CMK (cell line): ENCODE measurements at places on chromosomes 16 and 17.

- DNase-seq, result no peak
These were observed 32.8 kb downstream of the CACNA1G start for GRCh38 chr17:50593321-50593720.

GRCh38 chr16:20952139-20952920, 51.8 kb downstream of the LYRM1 start:
- DNase-seq, result no peak

GRCh38 chr16:63315229-63315628, 1279.0 kb upstream of the CDH8 start:
- DNase-seq, result no peak

GRCh38 chr17:69898601-69899000, 176.4 kb upstream of the KCNJ16 start:
- DNase-seq, result no peak

DNA sequence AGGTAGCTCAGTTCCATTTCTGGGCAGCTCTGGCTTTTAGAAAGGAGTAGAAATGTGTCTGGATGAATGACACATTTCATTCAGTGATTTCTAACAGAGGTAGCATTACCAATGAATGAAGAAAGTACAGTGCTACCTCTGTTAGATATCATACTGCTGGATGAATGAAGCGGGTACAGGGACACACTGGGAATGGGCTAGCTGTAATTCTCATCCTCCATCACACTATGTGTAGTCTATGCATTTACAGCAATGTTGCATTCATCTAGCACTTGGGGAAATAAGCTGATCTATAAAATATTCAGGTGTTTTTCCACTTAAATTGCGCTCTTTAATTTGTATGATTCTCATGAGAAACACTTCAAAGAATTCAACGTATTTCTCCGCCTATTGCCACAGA, 158.3 kb upstream of the IRX5 start:
- DNase-seq, result no peak

- no peak for DNase-seq
These were observed 34.9 kb downstream of the CHD9 start for GRCh38 chr16:53089434-53090285.

GRCh38 chr17:3894911-3895343, 2.1 kb upstream of the CAMKK1 start:
- no peak for DNase-seq

DNA sequence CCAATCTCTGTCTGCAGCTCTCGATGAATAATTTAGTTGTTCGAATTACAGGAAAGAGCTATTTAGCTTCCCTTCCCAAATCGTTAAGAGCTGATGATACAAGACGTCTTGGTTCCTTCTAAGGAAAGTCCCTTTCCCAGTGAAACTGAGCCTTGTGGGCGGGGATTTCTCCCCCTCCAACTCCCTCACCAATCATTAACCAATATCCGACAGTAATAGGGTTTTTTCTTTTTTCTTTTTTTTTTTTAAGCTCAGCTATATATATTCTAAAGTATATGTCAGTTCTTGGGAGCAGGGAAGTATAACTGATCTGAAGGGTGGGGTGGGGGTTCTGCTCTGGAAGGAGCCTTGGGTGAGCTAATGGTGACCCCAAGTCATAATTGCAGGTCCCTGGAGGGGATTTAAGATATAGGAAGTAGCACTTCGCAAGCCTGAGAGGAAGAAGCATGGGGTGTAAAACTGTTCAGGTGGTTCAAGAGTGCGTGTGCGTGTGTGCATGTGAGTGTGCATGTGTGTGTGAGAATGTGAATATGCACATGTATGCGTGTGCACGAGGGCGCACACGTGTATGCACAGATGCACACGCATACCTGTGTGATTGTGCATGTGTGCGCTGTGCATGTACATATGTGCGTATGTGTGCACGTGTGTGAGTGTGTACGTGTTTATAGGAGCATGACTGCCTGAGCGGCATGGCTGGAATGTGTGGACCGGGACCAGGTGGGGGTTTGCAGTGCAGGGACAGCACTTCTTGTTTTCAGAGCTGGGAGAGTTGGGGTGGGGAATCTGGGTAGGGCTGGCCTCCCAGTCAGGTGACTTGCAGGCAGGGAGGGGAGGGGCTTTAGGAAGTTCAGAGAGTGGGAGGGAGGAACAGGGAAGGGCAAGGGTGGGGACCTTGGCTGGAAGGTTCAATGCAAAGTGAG, 42.7 kb downstream of the SOCS3 start:
- no peak for DNase-seq

- no peak for DNase-seq
These were observed 179.9 kb downstream of the SEC14L1 start for GRCh38 chr17:77320485-77321256.

GRCh38 chr16:280005-280460, 358 bp upstream of the ARHGDIG start:
- no peak for DNase-seq

DNA sequence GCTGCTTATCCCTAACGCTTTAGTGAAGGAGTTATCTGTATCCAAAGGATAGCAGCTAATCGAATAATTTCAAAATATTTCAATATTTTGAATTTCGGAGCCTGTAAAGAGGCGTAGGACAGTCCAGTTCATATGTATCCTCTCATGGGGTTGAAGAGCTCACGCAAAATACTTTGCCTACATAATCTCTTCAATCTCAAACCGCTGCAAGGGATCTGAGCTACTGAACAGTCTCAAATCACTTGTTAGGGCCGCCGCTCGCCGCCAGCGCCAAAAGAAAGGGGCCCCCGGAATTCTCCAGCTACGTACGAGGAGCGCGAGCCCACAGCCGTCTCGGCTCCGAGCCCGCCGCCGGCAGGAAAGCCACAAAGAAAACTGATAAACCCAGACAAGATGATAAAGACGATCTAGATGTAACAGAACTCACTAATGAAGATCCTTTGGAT, 601 bp upstream of the RFWD3 start:
- DNase-seq, result peak; percentile 41

DNA sequence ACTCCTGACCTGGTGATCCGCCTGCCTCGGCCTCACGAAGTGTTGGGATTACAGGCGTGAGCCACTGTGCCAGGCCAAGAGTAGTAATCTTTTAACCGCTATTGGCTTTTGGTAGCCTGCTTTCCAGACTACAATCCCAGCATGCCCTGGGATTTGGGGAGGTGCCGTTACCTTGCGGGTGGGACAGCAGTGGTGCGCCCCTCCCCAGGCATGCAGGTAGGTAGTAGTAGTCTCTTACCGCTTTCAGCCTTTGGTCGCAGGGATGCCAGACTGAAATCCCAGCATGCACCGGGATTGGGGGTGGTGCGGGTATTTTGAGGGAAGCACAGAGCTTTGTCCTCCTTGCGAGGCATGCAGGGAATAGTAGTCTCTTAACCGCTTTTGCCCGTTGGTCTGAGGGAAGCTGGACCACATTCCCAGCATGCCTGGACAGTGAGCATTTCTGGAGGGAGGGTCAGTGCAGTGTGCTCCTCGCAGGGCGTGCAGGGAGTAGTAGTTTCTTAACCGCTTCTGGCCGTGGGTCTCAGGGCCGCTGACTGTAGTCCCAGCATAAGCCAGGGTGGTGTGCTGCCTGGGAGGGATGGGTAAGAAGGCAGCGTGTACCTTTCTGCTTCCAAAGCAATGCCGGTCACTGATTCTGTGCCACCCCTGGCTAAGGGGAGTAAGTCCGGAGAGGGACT, 1686.8 kb downstream of the TP53TG3F start:
- no peak for DNase-seq

GRCh38 chr16:745739-746138, 4.9 kb upstream of the CIAO3 start:
- no peak for DNase-seq

GRCh38 chr16:52584354-52585320, 37.7 kb upstream of the TOX3 start:
- DNase-seq, result no peak

GRCh38 chr17:61418449-61418848, 18.8 kb downstream of the TBX2 start:
- no peak for DNase-seq

GRCh38 chr16:67393111-67393787, at the start of gene TPPP3:
Gene TPPP3 (minus strand): TSS chr16:67393498. CDS start chr16:67391111, 2,387 bp downstream.
- DNase-seq, result no peak

GRCh38 chr17:72421128-72422092, 300.6 kb downstream of the SOX9 start:
- no peak for DNase-seq

GRCh38 chr16:62475573-62475972, 439.3 kb upstream of the CDH8 start:
- no peak for DNase-seq

DNA sequence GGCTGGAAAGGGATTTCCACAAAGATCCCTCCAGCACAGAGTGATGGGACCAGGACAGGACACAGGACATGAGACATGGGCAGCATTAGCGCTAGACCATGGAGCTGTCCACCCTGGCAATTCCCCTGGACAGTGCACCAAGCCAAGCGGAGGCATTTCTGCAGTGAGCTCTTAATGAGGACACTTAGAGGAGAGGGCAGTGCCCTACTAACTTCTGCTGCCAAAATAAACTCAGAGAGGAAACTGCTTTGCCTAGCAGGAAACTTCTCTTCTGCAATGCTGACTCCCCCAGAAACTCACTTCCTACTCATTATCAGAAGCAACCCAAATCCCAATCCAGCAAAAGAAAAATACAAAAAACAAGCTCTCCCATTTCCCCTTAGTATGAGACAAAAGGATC, 119.2 kb downstream of the HS3ST2 start:
- DNase-seq, result no peak

- no peak for DNase-seq
These were observed 137.9 kb upstream of the CACNG3 start for GRCh38 chr16:24118126-24118821.

- no peak for DNase-seq
These were observed 8.4 kb downstream of the FAAP100 start for GRCh38 chr17:81543756-81544155.

GRCh38 chr17:48471817-48472410, 41.9 kb upstream of the SKAP1 start:
- DNase-seq, result no peak

GRCh38 chr17:44502598-44503146, 534 bp downstream of the GPATCH8 start:
- no peak for DNase-seq

DNA sequence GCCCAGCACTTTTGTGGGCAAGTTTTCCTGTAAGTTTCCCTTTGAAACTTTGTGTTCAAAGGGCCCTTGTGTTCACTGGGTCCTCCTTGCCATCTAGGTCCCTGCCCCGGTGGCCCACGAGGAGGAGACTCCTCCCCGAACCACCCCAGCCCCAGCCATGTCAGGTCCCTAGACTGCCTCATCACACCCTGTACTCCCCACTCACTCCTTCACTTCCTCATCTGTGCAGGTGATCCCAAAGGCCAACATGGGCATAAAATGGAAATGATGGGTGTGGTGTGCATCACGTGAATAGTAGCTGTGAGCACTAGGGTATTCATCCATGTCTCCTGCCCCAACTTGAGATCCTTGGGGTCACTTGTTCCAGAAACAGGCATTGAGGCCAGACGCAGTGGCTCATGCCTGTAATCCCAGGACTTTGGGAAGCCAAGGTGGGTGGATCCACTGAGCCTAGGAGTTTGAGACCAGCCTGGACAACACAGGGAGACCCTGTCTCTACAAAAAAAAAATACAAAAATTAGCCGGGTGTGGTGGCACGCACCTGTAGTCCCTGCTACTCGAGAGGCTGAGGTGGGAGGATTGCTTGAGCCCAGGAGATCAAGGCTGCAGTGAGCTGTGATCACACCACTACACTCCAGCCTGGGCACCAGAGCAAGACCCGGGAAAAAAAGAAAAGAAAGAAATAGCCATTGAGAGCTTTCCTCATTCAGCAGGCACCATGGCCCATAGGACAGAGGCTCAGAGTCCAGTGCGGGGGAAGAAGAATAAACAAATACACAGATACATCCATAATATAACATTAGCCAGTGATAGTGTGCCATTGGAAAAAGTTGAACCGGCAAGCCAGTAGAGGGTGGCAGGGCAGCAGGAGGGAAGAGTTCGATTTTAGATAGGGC, 74.5 kb downstream of the KATNIP start:
- no peak for DNase-seq

DNA sequence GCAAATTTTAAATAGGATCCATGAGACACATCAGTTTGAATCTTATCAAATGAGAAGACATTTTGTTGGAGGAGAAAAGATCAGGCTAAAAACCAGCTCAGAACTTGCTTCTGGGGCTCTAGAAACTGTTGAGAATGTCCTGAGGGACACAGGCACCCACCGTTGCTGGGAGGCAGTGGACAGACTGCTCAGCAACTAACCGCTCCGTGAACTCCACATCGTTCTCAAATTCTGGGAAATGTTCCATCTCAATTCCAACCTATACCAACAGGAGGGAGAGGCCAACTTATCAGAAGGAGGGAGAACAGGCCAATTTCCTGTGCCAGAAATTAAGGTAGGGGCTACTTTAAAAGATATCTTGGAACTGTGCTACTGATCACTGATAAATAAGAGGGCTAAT, 8.3 kb downstream of the TAT start:
- DNase-seq, result no peak

DNA sequence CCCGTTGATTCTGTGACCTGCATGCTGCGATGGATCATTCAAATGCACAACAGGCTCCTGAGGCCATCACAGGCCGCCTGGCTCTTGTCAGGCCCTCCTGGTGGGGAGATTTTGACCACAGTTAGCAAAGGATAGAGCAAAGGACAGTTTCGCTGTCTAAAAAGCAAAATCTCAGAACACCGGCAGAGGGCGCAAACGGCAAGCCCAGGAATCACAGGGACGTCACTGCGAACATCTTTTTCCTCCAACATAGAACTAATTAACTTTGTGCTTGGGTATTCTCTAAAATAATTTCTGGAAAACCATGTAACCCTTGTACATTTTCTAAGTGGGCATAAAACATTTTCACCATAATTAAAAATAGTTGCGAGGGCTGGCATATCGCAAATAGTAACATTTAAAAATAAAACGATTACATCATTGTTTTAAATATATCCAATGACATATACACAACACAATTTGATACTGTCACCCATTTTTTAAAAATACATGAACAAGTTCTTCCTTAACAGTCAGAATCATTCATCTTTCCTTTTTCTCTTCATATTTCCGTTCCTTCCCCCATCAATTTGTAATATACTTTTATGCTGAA, 19.7 kb upstream of the SLC47A1 start:
- no peak for DNase-seq

GRCh38 chr17:152860-153420, 15.6 kb downstream of the SCGB1C2 start:
- no peak for DNase-seq

- DNase-seq, result no peak
These were observed 6.4 kb upstream of the FOXJ1 start for GRCh38 chr17:76147211-76148014.

- DNase-seq, result no peak
These were observed 4.6 kb downstream of the INPP5K start for GRCh38 chr17:1511756-1512321.

- no peak for DNase-seq
These were observed 55.8 kb downstream of the NEUROD2 start for GRCh38 chr17:39551879-39552278.

GRCh38 chr16:48499923-48500381, 110.0 kb downstream of the N4BP1 start:
- DNase-seq, result no peak
